ENCODE measurements at places on chromosomes 5 and 9.
A peak's percentile ranks its signal among the peaks of the same experiment; 100 is the strongest.

DNA sequence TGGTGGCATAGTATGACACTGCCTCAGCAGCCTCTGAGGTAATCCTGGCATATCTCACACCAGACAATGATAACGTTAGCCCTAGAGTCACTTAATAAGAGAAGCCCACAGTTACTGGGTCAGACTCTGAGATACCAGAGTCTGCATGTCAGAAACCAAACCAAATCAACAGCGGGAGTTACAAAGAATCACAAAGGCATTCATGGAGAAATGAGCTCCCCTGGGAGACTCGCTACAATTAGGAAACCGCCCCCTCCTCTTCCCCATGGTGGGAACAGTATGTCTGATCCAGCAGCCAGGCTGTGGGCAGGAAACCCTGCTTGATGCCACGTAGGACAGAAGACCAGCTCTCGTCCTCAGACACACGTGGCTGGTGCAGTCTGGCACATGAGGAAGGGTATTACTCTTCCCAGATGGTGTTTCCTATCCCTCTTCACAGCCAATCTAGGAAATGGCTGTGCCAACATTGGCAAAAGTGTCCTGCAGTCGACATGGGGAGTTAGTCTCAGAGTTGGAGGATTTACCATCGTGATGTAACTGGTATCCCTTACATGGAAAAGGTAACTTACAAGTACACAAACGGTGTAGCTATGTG lies 485.4 kb downstream of the ZNF608 start:
- DNase-seq = no peak

DNA sequence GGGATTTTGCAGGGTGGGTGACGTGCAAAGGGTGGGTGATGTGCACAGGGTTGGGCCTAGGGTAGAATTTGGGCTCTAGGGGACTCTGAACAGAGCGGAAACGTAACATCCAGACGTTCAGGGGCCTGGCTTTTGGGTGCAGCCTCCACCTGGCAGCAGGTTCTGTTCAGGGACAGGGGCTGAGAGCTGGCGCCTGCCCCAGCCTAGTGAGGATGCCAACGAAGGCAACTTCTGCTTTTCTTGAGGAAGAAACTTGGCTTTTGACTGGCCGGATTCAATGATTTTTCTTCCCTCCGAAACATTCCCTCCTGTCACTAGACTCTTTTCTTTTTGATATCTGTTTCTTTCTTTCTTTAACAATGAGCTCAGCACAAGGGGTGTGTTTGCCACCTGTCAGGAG lies 38.6 kb upstream of the SLC6A19 start:
- DNase-seq = no peak

- DNase-seq = no peak
Measured at GRCh38 chr5:173782671-173783101, 105.5 kb upstream of the CPEB4 start.

GRCh38 chr9:1941989-1942388 lies 73.2 kb upstream of the SMARCA2 start:
- no peak for DNase-seq

DNA sequence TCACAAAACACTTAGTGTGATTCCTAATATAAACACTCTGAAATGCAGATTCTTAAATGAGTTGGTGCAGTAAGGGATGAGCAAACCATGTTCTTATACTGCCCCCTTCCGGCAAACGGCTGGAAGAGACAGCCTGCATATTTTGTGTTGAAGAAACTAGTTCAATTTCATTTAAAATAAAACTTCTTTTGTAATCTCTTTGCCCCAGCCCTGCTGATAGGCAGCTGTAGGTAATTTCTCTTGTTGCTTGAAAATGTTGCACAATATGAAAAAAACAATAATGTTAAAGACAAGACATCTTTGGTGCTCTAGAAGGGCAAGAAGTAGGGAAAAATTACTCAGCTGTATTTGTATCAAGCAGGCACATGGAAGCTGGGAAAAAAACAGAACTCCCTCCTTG lies 89.7 kb upstream of the CCNG1 start:
- peak; percentile 4 for DNase-seq

GRCh38 chr5:178223828-178224335 lies 8.7 kb downstream of the PHYKPL start:
- no peak for DNase-seq

- DNase-seq = no peak
Measured at GRCh38 chr5:71974622-71975021, 132.7 kb upstream of the MAP1B start.

GRCh38 chr5:6087576-6087975 lies 290.8 kb downstream of the MED10 start:
- DNase-seq = no peak

GRCh38 chr9:9612270-9612669 lies 1000.5 kb downstream of the PTPRD start:
- no peak for DNase-seq

- DNase-seq = no peak
Measured at GRCh38 chr5:81003811-81004386, 43.7 kb downstream of the RASGRF2 start.

GRCh38 chr9:1839909-1840308 lies 175.2 kb upstream of the SMARCA2 start:
- no peak for DNase-seq

DNA sequence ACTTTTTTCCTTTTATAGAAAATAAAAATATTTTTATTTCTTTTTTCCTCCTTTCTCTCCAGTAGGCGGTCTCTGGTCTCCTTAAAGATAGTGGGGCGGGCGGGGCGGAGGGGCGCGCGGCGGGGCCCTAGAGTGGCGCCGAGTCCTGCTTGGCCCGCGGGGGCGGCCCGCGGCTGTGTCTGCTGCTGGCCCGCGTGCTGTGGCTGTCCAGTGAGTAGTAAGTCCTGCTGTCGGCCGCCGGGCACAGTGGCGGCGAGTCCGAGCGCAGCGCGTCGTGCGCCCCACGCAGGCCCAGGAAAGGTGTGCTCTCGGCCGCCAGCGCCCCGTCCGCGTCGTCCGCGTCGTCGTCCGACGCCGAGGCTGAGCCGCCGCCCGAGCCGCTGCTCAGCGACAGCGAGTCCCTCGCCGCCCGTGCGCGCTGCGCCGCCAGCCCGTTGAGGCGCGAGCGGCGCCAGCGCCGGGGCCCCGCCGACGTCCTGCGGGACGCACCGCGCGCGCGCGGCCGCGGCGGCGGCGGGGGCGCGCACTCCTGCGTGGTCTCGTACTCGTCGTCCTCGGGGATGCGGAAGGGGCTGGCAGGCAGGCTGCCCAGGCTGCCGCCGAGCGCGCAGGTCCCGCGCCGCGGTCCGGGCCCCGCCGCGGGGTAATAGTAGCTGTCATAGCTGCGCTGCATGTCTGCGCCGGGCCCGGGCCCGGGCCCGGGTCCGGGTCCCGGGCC lies 52.3 kb downstream of the PSD2 start:
- DNase-seq = peak; percentile 78

DNA sequence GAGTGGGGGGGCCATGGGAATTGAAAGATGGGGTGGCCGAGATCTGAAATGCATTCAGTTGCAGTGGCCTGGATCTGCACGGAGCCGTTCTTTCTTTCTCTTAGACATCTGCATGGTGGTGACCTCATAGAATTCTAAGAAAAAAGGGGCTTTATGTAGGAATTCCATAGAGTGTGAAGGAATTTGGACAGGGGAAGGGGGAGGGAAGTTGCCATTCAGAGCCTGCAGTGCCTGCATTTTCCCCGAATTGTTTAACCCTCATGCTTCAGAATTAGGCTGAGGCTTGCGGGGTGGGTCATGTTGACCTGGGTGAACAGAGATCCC lies 4.9 kb downstream of the NEK6 start:
- no peak for DNase-seq

- DNase-seq = no peak
Measured at GRCh38 chr5:10077791-10078545, 171.7 kb downstream of the ATPSCKMT start.

GRCh38 chr9:33662871-33663270 lies 132.5 kb upstream of the PRSS3 start:
- DNase-seq = no peak

DNA sequence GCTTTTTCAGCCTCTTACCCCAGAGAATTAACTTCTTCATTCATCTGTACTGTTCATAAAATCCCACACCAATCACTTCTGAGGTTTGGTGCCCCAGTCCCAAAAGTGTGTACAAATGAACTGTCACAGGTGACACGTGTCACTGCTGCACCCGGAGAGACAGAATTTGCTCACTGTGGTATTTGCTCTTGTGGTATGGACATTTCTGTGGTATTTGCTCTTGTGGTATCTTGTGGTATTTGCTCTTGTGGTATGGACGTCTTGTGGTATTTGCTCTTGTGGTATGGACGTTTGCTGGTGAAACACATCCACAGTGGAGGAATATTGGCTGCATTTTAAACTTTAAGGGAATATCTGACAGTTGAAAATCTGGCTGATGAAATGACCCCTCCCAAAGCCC lies 214.9 kb upstream of the DAP start:
- no peak for DNase-seq

DNA sequence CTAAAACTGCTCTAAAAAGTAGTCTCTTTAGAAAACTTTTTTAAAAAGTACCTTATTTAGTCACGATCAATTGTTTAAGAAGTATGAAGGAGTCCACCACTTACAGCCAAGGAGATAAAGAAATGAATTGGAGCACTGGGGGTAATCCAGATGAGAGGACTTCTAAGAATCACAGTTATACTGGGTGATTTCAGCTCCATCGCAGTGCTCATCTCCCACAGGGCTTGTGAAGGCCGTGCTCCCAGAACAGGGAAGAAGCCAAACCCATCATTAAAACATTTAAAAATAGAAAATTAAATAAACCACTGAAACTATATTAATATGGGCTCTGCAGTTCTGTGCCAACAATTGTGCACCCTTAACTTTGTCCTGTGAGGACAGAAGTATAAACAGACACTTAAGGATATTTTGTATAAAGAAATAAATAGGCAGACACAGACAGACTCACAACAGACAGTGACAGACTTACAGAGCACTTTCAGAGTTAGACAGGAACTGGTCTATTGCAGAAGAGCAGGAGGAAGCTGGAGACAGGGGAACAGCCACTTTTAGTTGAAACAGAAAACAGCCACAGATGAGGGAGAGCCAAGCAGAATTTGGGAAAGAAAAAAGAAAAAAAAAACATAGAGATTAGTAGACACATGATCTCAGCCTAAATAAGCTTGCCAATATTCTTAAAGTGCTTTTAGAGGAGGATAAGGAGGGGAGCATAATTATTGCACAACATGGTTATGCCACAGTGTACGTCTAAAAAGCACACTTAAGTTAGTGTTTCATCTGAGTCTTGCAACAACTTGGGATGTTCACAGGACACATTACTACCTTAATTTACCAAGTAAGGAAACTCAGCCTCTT lies 81.8 kb downstream of the FBXO38 start:
- DNase-seq = no peak

DNA sequence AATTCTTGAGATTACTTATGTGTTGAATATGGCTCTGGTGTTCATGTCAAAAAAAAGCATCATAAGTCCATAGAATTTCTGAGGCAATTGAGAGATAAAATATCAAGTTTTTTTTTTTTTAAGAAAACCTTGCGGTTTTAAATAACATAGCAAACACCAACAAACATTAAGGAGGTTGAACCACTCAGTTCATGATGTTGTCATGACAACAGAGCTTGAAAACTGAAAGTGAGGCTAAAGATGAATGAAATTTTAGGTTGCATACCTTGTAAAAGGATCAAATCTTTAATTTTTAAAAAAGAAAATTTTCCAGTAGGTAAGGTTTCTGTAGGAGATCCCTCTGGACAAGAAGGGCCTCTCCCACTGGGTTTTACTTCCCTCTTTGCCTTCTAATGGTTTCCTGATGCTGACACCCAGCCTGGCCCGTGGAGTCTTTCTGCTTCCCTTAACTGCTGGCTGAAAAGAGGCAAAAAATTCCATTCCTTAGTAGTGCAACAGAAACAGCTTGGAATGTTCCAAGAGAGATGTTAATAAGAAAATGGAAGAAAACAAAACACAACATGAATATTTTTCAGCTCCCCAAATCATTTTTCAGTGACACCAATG lies 60.0 kb upstream of the FER start:
- no peak for DNase-seq

- DNase-seq = no peak
Measured at GRCh38 chr9:94979904-94980507, 253.5 kb downstream of the AOPEP start.

GRCh38 chr9:107489144-107489673 lies 360 bp downstream of the KLF4 start:
- DNase-seq = no peak

- no peak for DNase-seq
Measured at GRCh38 chr9:27940535-27940934, 367.3 kb upstream of the C9orf72 start.

DNA sequence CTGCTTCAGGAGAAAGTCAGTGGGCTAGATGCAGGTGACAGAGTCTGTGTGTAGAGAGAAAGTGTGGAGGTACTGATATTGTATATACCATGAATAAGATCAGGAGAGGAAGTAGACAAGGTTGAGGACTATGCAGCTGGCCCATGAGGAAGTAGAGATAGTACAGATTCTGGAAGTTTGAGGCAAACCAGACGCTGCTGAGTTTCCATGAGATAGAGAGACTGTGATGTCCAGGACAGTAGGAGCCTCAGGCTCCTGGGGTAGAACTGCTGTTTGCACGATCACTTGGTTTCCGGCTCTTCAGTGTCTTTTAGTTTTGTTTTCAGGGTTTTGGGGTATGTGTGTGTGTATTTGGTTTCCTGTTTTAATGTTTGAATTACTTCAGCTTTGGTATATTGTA lies 13.6 kb downstream of the OTULINL start:
- no peak for DNase-seq

- peak; percentile 5 for DNase-seq
Measured at GRCh38 chr5:178590141-178590923, at the start of gene COL23A1. TSS of gene COL23A1 (minus strand) at chr5:178590393.

DNA sequence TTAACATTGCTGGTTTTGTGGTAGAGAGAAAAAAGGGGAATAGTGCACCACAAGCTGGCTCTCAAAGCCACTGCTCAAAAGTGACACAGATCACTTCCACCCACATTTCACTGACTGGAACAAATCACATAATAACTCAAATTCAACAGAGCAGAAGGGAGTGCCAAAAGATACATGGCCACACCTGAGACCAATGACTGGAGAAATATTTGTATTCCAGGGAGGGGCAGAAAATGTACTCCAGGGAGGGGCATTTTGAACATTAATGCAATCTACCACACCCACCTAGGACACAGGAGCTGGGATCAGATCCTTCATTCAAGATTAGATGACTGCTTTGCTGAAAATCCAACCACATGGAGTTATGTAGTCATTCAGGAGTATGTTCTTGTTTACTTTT lies 44.8 kb upstream of the ALDOB start:
- DNase-seq = no peak

DNA sequence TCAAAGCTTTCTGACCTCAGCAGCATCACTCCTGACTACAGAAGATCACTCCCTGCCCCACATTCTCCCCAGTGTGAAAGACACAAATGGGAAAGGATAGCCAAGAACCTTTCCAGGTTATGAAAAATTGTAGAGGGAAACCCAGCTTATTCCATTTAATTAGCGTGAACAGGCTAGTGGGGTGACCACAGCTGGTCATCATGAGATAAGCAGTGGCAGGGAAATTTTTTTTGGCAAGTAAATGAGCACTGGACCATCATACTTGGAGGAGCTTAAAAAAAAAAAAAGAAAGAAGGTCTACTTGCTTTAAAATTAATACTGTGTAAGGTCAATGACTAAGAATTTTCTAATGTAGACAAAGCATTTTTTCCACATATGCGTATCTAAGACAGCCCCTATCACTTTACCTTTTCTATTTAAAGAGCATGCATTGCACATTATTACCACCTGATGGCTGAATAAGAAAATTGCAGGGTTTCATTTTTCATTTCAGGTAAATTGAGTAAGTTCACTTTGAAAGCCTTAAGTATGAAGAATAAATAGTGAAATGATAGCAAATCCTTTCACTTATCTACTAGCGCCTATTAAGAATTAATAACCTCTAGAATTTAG lies 123.6 kb downstream of the ELAVL2 start:
- DNase-seq = no peak

GRCh38 chr9:89475891-89476440 lies 21.9 kb downstream of the SEMA4D start:
- DNase-seq = no peak

- no peak for DNase-seq
Measured at GRCh38 chr5:154419236-154419635, 26.6 kb upstream of the SAP30L start.
